Spinal cord (tissue), 10 donors: ENCODE measurements at places on chromosomes 2 and 18.

GRCh38 chr2:126902152-126902835 lies 3.6 kb downstream of the TEX51 start:
- no peak for DNase-seq

DNA sequence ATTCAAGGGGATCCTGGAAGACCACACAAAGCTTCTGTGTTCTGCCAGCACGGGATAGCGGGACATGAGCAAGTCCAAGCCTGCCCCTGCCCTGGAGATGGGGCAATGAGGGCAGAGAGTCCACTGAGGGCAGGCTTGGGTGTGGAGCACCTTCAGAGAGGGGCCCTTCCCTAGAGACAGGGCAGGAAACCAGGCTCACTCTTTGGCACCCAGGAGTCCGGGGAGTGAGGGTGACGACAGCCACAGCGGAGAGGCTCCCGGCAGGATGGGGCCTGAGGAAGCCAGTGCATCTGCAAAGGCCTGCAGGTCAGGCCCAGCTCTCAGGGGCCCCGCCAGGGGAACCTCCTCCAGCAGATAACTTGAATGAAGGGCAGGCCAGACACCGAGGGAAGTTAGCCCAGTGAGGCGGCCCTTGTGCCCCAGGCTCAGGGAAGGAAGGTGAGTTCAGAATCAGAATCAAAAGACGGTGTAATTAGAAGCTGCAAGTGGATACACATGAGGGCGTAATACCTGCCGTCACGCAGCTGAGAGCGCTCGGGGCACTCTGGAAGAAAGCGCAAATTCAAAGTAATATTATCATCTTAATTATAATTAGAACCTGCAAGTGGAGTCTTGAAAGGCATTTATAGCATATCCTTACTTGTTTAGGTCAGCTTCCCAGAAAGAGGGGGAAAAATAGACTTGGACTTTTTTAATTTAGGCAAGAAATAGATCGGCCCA lies 142.6 kb upstream of the LGALSL start:
- no peak for DNase-seq

DNA sequence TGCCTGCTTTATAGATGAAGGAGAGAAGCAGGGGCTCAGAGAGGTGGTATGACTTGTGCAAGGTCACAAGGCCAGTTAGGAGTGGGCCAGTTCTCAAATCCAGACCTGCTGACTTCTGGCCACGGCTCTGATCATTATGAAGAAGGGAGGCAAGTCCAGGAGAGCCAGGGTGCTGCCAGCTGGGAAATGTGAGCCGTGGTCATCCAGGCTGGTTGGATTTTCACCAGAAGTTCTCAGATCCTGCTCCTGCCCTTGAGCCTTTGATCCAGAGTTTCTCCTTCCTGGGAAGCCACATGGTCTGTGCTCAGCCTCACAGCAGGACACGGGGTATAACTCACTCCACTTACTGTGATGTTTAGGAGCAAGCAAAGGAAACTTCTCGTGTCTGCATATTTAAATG lies 239.9 kb downstream of the KLHL29 start:
- DNase-seq, result no peak

- no peak for DNase-seq
Measured at GRCh38 chr2:34909992-34910705, 1311.0 kb upstream of the FAM98A start.

DNA sequence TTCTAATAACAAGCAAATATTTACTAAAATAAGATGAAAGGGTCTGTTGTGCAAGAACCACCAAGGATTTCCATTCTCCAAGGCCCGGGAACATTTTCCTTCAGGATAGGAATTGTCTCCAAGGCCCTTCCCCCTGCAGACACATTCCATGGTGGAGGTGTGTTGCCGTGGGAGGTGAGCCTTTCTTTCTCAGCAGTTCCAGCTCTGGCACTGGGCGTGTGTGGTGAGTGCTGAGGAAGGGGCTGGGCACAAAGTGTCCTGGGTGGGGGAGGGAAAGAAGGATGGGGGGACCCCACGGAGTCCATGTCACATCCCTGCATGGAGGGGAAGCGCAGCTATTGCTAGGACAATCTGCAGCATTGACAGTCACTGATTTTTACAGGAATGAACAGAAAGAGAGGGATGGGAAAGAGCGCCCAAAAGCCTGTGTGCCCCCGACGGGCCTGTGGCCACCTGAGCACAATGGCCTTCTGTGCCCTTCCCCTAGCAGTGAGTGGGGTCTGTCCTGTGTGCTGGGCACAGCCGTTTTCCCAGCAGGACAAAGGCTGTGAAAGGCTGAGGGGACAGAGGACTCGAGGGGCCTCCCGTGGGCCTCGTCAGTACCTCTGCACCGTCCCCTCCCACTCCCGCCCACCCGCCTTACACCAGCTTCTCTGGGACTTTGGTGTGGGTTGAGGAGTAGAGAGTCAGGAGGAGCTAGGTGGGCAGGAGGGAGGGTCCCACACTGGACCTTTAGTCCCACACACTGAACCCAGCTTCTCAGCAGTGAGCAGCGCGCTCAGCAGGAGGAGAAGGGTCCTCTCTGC lies 79.8 kb downstream of the PTGR3 start:
- no peak for DNase-seq

GRCh38 chr2:113105047-113105785 lies 22.2 kb upstream of the IL1RN start:
- no peak for DNase-seq

DNA sequence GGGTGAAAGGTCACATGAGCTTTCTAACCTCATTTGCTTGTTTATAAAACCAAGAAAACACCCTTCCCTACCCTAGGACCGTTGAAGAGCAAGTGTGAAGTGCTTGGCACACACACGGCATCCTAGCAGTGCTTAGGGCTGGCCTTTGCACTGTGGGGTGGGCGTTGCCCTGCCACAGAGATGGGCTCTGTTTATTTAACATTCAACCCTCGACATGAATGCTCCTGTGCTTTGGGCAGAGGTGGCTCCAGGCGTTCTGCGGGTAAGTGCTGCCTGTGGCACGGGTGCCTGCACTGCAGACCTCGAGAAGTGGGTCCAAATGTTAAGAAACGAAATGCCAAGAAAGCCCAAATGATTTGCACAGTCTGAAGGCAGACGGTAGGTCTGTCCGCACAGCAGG lies 170.1 kb downstream of the FHOD3 start:
- DNase-seq, result no peak

DNA sequence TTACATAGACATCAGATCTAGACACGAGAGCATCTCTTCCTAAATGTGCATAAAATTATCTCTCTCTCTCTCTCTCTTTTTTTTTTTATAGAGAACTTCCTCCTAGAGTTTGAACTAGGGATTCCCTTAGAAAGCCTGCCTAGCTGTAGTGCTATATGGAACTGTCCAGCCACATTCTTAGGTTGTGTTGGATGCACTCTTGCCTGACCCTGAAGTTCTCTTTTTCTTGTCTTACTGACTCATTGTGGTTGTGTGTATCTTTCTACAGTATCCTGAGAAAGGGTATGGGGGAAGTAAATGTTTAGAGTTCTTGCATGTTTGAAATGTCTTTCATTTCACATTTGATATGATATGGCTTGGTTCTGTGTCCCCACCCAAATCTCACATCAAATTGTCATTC lies 368.2 kb downstream of the CDH2 start:
- no peak for DNase-seq

DNA sequence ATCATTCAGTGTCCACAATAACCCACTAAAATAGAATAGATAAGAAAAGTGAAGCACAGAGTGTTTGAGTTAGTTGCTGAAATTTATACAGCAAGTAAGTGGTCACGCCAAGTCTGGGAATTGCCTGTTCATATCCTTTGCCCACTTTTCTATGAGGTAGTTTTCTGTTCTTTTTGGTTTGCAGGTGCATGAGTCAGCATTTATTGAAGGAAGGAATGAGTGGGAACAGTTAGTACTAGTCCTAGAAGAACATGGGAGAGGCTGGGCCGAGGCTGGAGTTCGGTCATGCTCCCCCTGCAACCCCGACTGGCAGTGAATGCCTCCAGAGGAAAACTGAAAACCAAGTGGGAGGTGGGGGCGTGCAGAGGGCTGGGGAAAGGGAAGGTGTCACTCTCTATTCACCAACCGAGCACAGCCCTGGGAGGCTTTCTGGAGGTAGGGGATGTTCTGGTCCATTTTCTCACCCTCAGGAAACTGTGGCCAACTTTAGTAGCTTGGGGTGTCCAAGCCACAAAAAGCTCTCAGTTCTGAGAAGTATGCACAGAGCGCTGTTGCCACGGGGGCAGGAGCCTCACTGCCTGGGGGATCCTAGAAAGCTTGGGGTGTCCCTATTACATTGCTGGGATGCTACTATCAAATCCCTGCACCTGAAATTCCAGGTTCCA lies 41.4 kb downstream of the FOSL2 start:
- DNase-seq, result no peak
